ENCODE measurements at places on chromosomes 6 and 20.

- H3K4me1 ChIP-seq: peaks cover 40% of the 10 kb centered on the region
- H3K27me3 ChIP-seq: no peaks in the 10 kb centered on the region
- no peak overlapping the region for H3K27ac ChIP-seq
- DNase-seq: peak; percentile 56
- peak overlapping the region; percentile 80 for H3K4me3 ChIP-seq
Observed at GRCh38 chr6:392441-393390, 1.2 kb downstream of the IRF4 start.

DNA sequence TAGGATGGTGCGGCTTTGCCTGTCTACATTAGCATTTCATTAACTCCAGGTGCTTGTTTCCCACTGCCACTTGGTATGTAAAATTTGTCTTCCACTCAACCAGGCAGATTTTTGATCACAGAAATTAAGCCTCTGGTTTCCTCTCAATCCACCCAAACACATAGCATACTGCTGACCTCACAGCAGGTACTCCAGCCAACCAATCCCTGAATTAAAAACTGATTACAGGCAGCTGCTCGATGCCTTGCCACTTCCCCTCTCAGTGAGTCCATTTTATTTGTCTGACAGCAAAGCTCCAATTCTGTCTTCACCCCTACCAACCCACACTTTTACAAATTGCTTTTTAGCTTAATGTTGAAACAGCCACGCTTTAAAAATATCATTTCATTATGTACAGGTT, 95.2 kb downstream of the PLCB1 start:
- H3K4me3 ChIP-seq: no peak overlapping the region
- no peaks in the 10 kb centered on the region for H3K27me3 ChIP-seq
- H3K27ac ChIP-seq: no peak overlapping the region
- DNase-seq: no peak
- H3K36me3 ChIP-seq: no peaks in the 10 kb centered on the region

GRCh38 chr6:137878029-137878428, 11.0 kb downstream of the TNFAIP3 start:
- no peak overlapping the region for H3K4me3 ChIP-seq
- H3K27me3 ChIP-seq: no peaks in the 10 kb centered on the region
- H3K36me3 ChIP-seq: peaks cover 98% of the 10 kb centered on the region
- peaks cover 62% of the 10 kb centered on the region for H3K4me1 ChIP-seq
- no peak overlapping the region for H3K27ac ChIP-seq

DNA sequence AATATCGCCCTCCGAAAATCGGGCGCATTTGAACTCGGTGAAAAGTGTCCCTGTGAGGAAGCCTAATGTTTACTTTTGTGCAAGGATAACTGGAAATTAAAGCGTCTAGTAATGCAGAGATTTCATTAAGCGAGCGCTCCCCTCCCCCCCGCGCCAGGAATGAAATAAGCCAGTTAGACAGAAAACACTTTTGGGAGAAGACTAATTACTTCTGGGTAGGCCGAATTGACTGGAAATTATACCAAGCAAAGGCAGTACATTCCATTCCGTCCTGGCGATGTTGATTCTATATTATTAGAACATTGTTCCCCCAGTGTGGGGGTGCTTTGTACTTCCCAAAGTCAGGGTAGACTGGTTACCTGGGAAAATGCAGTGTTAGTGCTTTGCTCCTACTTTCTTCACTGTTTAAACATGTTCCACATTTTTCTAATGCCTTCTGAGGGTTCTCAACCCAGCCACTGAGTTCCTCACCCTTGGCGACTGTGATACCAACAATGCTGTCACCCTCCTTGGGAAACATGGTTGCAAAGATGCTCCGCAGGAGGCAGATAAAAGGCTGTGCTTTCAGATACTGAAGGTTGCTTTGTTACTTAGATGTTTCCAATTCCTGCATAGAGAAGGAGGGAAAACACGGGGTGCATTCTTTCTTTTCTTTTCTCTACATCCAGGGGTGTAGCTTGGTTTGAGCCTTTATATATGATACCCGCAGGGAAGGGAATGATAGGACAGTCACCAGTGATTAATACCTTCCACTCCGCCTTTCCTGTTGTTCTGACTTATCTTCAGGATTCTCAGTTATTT, 2.6 kb downstream of the GJA1 start:
- H3K4me1 ChIP-seq: peaks cover 17% of the 10 kb centered on the region
- peaks cover 19% of the 10 kb centered on the region for H3K27me3 ChIP-seq
- peak overlapping the region; percentile 49 for H3K4me3 ChIP-seq
- no peak for DNase-seq
- H3K36me3 ChIP-seq: no peaks in the 10 kb centered on the region

GRCh38 chr20:19889011-19889953, 127.9 kb upstream of the NAA20 start:
- no peak overlapping the region for H3K27ac ChIP-seq
- DNase-seq: no peak
- H3K36me3 ChIP-seq: no peaks in the 10 kb centered on the region
- H3K27me3 ChIP-seq: peaks cover 7% of the 10 kb centered on the region
- no peak overlapping the region for H3K4me3 ChIP-seq

DNA sequence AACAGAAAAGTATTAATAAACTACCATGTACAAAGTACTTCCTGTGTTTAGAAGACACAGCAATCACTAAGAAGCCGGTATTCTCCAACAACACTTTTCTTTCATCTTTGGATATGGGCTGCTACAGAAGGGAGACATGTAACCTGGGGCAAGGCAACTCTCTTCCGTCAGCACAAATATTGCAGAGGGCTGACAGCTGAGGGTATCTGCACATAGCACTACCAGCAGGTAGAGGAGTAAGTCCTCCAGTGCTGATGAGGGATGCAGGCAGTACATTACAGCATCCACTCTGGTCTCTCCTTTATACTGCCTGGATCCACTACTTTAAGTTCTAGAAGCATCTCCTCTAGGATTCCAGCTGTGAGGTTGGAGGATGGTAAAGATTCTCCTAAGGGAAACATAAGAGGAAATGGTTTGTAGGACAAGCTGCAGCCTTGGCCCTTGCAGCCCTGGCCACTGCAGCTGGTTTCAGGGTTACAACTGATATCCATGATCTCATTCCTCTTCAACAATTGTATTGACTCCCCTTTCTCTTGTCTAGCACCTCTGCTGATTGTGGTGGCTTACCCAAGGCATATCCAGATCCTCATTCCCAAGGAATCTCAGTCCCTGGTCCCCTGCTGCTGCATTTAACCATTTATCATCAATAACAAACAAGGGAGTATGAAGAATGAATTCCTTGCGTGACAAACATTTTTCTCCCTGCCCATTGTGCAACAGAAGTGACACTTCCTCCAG, 110.7 kb upstream of the ADGRF1 start:
- H3K27ac ChIP-seq: no peak overlapping the region
- H3K36me3 ChIP-seq: no peaks in the 10 kb centered on the region
- H3K4me1 ChIP-seq: no peaks in the 10 kb centered on the region
- no peak for DNase-seq

DNA sequence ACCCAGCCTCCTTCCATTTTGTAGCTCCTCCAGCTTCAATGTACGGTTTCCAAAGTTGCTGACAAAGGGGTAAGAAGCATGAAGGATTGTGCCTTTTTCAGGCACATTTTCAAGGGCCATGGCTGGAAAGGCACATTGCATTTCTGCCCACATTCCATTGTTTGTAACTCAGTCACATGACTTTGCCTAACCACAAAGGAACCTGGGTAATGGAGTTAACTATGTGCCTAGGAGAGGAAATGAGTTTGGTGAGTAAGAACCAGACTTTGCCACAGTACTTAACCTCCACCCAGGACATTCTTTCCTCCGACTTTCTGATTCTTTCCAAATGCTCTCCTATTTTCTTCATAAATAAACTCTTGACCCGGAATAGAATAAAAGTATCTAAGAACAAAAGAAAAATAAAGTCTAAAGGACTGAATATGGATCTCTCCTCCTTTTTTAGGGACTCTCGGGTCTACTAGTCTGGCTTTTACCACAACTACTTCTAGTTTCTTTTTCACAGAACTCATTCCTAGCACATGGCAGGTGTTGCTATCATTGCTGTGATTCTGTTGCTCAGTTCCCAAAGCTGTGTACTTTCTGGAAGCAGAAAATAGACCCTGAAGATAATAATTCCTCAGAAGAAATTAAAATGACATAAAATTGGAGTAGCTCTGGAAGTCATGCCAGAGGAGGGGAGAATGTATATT, 81.5 kb upstream of the ISM1 start:
- no peak overlapping the region for H3K4me3 ChIP-seq
- no peak overlapping the region for H3K27ac ChIP-seq
- DNase-seq: no peak
- H3K27me3 ChIP-seq: no peaks in the 10 kb centered on the region

DNA sequence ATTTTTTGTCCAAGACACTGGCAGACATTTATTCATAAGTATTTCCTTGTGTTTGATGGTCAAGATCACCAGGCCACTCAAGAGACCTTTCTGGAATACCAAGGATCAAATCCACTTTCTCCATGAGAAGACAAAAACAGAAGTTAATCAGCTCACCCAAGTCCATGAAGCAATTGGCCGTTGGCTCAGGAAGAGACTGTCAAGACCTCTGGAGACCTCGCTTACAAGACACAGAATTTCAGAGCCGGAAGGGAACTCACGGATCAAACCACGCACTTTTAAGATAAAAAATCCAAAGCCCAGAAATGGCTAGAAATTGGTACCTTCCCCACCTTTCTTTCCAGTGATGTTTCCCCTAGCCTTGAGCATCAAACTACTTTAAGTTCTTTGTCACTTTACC, 3.3 kb downstream of the TRERF1 start:
- peak overlapping the region; percentile 96 for H3K4me3 ChIP-seq
- DNase-seq: no peak
- H3K27ac ChIP-seq: no peak overlapping the region
- no peaks in the 10 kb centered on the region for H3K36me3 ChIP-seq

DNA sequence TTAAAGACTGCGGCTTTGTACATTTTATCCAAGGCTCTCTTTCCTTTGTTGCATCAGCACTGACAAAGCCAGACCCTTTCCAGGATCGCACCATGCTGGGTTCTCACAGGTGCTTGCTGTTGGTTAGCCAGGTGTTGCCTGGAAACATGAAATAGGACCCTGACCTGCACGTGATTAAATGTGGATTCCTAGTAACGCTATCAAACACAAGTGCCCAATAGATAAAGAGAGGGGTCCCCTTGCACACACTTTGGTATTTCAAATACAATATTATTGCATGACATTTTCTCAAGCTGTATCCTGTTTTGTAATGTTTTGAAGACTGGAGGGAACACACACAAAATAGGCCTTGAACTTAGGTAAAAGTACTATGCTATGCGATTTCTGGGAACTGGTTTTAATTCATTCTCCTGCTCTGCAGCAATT, 73.3 kb downstream of the AKAP12 start:
- H3K4me1 ChIP-seq: no peaks in the 10 kb centered on the region
- H3K27ac ChIP-seq: no peak overlapping the region
- H3K27me3 ChIP-seq: no peaks in the 10 kb centered on the region
- no peaks in the 10 kb centered on the region for H3K36me3 ChIP-seq
- no peak overlapping the region for H3K4me3 ChIP-seq

GRCh38 chr6:26118999-26119398, 31.8 kb downstream of the HFE start:
- no peaks in the 10 kb centered on the region for H3K27me3 ChIP-seq
- H3K4me1 ChIP-seq: peaks cover 17% of the 10 kb centered on the region
- H3K36me3 ChIP-seq: no peaks in the 10 kb centered on the region
- no peak for DNase-seq
- no peak overlapping the region for H3K27ac ChIP-seq

GRCh38 chr6:100370265-100370664, 94.5 kb downstream of the SIM1 start:
- no peak overlapping the region for H3K27ac ChIP-seq
- no peak overlapping the region for H3K4me3 ChIP-seq
- DNase-seq: no peak
- H3K27me3 ChIP-seq: no peaks in the 10 kb centered on the region

- H3K36me3 ChIP-seq: no peaks in the 10 kb centered on the region
- no peak overlapping the region for H3K27ac ChIP-seq
- no peak for DNase-seq
- H3K4me3 ChIP-seq: no peak overlapping the region
- H3K27me3 ChIP-seq: no peaks in the 10 kb centered on the region
Observed at GRCh38 chr20:11311659-11312224, 606.0 kb upstream of the BTBD3 start.

DNA sequence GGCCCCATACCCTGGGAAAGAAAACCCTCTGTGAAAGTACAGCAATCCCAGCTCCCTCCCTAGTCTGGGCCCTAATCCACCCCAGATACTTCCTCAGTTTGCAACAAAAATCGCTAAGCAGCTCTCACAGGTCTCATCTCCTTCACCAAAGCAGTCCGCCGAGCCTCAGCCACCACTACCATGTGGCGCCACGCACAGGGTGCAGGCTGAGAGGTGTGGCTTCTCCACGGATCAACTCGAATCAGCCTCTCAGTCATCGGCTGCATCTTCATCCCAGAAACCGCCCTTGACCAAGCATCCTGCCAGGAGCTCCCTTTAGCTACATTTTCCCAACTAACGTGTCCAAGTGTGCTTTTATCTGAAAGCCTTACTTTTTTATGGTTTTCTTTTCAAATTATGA, 50.7 kb downstream of the ANKRD60 start:
- H3K4me3 ChIP-seq: no peak overlapping the region
- H3K4me1 ChIP-seq: peaks cover 19% of the 10 kb centered on the region
- peaks cover 17% of the 10 kb centered on the region for H3K27me3 ChIP-seq
- no peaks in the 10 kb centered on the region for H3K36me3 ChIP-seq
- DNase-seq: no peak

GRCh38 chr20:29878777-29879442, 1378.6 kb upstream of the DEFB115 start:
- no peaks in the 10 kb centered on the region for H3K4me1 ChIP-seq
- no peak overlapping the region for H3K4me3 ChIP-seq
- no peak for DNase-seq
- no peaks in the 10 kb centered on the region for H3K36me3 ChIP-seq
- no peak overlapping the region for H3K27ac ChIP-seq

GRCh38 chr6:29951882-29952281, 9.6 kb downstream of the HLA-A start:
- no peak overlapping the region for H3K27ac ChIP-seq
- H3K27me3 ChIP-seq: no peaks in the 10 kb centered on the region
- no peak overlapping the region for H3K4me3 ChIP-seq
- no peak for DNase-seq
- peaks cover 27% of the 10 kb centered on the region for H3K4me1 ChIP-seq

- H3K4me3 ChIP-seq: no peak overlapping the region
- H3K27me3 ChIP-seq: no peaks in the 10 kb centered on the region
- peak overlapping the region; percentile 31 for H3K27ac ChIP-seq
- H3K36me3 ChIP-seq: no peaks in the 10 kb centered on the region
- DNase-seq: peak; percentile 33
Observed at GRCh38 chr6:125832391-125833117, 41.8 kb downstream of the NCOA7 start.

GRCh38 chr6:37357860-37358259, 4.1 kb downstream of the RNF8 start:
- peaks cover 14% of the 10 kb centered on the region for H3K4me1 ChIP-seq
- peaks cover 24% of the 10 kb centered on the region for H3K36me3 ChIP-seq
- no peak overlapping the region for H3K4me3 ChIP-seq
